ENCODE measurements at places on chromosomes 1 and 21.

GRCh38 chr1:41515131-41515678 is 30.7 kb upstream of the EDN2 start:
- DNase-seq: no peak

GRCh38 chr1:214281720-214282629 is 1.0 kb downstream of the SMYD2 start:
- peak; percentile 80 for DNase-seq

- no peak for DNase-seq
Measured at GRCh38 chr1:228314315-228314657, 92.3 kb downstream of the TRIM11 start.

GRCh38 chr1:148373192-148373925 is 109.7 kb downstream of the PPIAL4G start:
- no peak for DNase-seq

DNA sequence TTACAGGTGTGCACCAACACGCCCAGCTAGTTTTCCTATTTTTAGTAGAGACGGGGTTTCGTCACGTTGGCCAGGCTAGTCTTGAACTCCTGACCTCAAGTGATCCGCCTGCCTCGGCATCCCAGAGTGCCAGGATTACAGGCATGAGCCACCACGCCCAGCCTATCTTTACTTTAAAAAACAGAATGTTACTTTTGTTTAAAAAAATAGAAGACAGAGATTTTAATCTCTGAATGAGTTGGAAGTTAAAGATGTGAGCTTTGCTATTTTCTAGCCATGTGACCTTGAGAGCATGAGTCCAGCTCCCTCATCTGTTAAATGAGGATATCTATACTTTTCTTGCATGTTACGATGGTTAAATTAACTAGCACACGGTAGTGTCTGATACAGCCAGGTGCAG is 3.9 kb upstream of the PUM1 start:
- DNase-seq: no peak

DNA sequence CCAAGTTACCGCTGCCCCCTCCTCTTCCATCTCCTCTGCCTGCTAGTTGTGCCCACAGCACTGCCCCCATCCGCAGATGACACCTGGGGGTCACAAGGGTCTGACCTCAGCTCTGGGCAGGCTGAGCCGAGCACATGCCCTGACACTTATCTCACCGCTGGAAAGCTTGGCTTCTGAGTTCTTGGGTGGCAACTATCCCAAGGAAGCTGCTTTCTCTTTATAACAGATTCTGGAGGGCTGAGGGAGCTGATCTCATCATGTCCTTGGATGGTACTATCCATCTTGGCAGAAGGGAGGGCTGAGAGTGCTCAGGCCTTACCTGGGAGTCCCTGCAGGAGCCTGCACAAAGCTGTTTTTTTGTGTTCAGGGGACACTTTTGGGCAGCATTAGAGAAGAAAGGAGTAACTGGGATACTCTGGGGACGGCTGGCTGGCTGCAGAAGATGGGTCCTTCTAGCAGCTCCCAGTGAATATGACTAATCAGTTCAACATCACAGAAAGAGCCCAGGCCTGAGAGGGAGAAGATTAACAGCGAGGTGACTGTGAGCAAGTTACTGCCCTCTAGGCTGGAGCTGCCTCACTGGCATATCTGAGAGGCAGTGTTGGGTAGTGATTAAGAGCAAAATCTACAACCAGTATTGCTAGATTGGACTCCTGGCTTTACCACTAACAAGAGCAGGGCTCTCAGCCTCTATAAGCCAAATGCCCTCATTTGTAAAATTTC is 71.6 kb downstream of the PLXNA2 start:
- no peak for DNase-seq

DNA sequence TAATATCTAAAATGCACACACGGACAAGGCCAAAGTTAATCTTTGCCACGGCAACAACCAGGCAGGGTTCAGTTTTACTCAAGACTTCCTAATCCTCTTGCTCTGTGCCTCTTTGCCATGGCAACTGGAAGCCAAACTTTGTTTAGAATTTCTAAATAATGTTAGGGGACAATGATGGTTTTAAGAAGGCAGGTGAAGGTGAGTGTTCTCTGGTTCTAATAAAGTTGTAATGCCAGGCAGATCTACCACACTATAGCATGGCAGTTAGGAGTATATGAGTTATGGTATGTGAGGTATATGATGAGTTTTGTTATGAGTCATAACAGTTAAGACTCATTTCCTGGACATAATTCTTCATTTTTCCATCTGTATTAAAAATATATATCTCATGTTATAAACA is 2.7 kb downstream of the PTPRC start:
- DNase-seq: peak; percentile 26

DNA sequence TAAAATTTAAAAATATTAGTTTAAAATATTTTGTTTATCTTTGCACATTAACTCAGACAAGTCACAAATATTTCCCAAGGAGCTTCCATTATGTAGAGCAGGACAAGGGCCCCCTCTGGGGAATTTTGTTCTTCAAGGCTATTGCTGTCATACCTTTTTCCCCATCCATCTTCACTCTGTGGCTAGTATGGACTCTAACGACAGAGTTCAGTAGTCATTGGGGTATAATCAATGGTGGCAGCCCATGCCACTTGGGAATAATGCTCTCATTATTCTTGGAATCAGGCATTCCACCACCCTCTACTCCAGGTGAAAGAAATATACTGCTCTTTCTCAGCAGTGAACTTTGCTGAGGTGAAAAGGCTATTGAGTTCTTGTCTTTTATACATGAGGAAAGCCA is 38.5 kb upstream of the ERO1B start:
- DNase-seq: no peak

- no peak for DNase-seq
Measured at GRCh38 chr1:222583079-222583478, 6.7 kb downstream of the TAF1A start.

GRCh38 chr1:228154670-228155571 is 5.2 kb downstream of the GJC2 start:
- no peak for DNase-seq

DNA sequence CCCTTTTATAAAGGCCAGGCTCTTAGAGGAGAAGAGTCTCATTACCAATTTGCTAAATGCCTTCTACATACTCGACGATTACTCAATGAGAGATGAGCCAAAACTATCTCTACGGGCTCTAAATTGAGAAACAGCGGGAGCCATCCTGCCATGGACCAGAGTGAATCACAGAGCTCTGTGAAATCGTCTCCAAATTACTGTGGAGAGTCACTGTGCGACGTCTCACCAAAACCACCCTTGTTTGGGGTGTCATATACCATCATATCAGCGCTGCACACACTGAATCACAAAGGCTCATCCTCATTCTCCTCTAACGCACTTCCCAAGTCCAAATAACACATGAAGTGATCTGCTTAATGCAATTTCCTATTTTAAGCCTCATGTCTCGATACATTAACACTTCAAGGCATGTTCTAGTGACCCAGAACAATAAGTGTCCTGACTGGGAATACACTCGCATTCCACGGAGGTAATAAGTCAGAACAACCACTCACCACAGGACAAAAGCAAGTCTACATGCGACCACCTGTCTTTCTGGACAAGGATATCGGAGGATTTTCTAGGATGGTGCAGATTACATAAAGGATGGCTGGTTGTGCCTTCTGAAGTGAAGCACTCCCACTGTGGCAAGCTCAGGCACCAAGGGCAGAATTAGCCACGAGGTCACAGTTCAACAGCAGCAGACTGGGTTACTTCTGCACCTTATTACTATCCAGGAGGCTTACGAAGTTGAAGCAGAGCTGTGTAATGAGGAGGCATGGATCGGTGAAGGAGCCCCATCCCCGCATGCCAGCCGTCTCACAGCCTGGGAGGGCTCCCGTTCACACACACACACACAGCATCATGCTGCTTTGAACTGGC is 44.3 kb downstream of the NID1 start:
- DNase-seq: peak; percentile 97

- DNase-seq: no peak
Measured at GRCh38 chr1:85172684-85173337, 28.0 kb downstream of the SYDE2 start.

GRCh38 chr1:16155537-16156410 is at the start of gene EPHA2:
TSS of gene EPHA2 (minus strand) at chr1:16156069. CDS start at chr1:16155932, 137 bp downstream.
- peak; percentile 63 for DNase-seq

DNA sequence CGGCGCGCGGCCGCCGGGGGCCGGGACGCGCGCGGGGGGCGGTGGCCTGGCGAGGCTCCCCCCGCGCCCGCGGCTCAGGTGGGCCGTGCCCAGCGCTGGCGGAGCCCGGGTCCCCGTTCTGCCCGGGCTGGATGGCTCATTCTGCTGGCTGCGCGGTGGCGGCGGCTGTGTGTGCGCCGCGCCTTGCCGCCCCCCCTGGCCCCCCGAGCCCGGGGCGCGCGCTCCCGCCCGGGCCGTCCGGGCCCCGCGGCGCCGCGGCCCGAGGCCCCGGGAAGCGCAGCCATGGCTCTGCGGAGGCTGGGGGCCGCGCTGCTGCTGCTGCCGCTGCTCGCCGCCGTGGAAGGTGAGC is at the start of gene EPHB2:
TSS of gene EPHB2 (plus strand) at position 139 of the 349 bp plus-strand sequence. CDS start at position 283, 144 bp downstream.
- DNase-seq: peak; percentile 19

DNA sequence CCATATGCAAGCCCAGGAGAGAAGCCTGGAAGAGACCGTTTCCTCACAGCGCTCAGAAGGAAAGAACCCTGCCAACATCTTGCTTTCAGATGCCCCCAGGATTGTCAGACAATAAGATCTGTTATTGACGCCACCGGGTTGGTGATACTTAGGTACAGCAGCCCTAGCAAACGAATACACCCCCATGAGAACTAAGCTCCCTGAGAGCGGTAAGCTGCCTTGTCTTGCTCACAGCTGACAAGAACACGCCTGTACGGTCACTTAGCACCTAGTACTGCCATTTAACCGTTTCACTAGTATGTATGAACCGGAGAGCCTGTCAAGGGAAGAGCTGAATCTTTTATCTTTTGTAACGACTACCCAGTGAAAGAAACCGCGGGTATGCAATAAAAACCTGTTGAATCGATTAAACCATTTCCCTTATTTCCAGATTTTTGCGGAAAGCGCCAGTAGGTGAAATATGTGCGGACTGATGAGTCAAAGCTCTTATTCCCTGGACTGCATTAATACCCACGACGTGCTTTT is 619 bp upstream of the ZBTB8B start:
- DNase-seq: no peak

DNA sequence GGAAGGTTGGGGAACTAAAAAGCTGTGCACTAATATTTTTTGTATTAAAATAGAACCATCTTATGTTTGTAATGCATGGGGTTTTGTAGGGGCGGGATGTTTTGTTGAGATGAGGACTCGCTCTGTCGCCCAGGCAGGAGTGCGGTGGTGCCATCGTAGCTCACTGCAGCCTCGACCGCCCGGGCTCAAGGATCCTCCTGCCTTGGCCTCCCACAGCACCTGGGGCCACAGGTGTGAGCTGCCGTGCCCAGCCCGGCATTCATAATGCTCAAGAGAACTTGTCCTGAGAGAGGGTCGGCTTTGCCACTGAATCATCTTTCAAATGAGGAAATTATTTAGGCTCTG is 3.0 kb upstream of the C1orf159 start:
- DNase-seq: no peak

DNA sequence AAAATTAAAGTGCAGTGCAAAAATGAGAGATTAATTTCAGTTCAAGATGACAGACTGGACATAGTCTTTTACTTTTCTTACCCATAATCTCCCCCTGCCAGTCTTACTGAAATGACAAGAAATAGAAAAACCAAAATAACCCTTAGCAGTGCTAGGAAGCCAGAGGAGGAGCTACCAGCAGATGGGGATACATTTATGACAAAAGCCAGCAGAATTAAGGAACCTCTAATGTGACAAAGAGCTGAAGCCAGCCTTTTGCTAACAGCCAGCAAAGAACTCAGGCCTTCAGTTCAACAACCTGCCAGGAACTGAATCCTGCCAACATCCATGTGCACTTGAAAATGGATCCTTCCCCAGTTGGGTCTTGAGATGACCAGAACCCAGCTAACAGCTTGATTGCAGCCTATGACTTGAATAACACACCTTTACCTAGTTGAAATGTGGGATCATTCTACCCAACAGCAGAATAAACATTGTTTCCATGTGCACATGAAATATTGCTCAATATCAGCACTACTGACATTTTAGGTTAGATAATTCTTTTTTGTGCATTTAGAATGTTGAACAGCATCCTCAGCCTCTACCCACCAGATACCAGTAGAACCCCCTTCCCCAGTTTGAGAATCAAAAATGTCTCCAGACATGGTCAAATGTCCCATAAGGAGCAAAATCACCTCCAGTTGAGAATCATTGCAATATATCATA is 7.9 kb upstream of the TRAF5 start:
- DNase-seq: no peak

GRCh38 chr1:232978091-232978634 is 27.8 kb downstream of the NTPCR start:
- DNase-seq: no peak

- peak; percentile 95 for DNase-seq
Measured at GRCh38 chr1:109090196-109091077, at the start of gene TMEM167B. TSS of gene TMEM167B (plus strand) at chr1:109090764. CDS start at chr1:109090873, 109 bp downstream.

DNA sequence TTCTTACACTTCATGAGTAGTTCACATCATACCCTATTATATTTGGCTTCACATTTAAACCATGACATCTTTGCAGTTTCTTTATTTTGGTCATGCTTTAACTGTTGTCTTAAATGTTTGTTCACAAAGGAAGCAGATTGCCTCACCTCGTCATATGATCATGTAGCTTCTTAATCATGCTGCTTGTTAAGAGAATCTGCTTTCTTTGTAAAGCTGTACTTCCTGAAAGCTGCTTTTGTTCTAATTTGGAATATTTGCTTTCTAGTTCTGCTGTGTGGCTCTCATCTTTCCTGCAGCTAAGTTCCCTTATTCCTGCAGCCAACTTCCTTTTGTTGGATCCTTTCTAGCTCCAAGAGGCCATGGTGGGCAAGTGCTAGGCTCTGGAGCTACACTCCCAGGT is 62.9 kb upstream of the SIM2 start:
- peak; percentile 15 for DNase-seq

GRCh38 chr1:2439369-2439768 is 27.0 kb upstream of the PEX10 start:
- no peak for DNase-seq

DNA sequence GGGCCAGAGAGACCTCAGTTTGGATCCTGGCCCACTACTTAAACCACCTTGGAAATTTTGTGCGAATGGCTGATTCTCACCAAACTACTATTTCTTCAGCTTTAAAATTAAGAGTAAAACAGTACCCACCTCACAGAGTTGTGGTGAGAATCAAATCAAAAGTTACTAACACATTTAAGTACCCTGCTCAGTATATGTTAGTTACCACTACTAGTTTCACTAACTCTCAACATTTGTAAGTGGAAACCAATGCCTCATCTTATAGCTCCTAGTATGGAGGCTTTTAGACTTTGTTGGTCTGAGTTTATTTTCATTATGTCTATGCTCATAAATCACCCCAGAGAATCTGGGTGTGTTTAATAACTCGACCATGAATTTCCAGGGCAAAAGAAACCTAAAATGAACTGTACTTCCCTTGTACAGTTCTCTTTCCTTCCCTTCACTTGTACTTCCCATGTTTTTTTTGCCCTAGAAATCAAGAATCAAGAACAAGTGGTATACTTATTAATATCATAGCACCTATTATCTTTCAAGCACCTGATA is 11.6 kb upstream of the SERBP1 start:
- DNase-seq: no peak
